ENCODE measurements at places on chromosomes 7 and 10.
A peak's percentile ranks its signal among the peaks of the same experiment; 100 is the strongest.

GRCh38 chr10:35870665-35871310 lies 228.7 kb upstream of the FZD8 start:
- DNase-seq: no peak

DNA sequence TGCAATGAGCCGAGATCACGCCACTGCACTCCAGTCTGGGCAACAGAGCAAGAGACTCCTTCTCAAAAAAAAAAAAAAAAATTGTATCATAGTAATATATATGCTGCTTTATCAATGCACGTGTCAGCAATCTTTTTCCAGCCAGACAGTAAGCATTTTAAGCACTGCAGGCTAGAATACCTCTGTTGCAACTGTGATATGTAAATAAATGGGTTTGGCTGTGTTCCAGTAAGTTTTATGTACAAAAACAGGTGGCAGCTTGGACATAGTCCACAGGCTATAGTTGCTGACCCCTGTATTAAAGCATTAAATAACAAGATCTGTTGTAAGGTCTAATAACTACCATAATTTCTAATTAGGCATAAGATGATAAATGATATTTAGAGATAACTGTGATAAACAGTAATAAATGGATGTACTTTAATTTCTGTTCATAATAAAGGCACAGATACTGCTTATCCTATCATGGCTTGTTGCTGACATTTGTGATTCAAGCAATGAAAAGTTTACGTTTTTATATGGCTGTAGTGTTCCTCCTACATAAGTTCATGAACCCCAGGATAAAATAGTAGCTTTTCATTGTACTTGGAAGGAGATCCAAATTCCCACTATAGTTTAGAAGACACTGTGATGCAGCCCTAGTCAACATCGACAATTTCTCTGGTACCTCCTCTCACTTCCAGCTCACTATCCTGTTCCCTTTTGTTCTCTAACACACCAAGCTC lies 161.4 kb downstream of the ELMO1 start:
- no peak for DNase-seq

- no peak for DNase-seq
Observed at GRCh38 chr7:151999424-152000090, 25.9 kb upstream of the GALNT11 start.

GRCh38 chr7:3712841-3713240 lies 411.8 kb downstream of the SDK1 start:
- DNase-seq: no peak

- DNase-seq: no peak
Observed at GRCh38 chr7:96669812-96670211, 39.8 kb downstream of the SEM1 start.

- no peak for DNase-seq
Observed at GRCh38 chr7:155336812-155337602, 39.3 kb downstream of the INSIG1 start.

- no peak for DNase-seq
Observed at GRCh38 chr10:73263693-73264347, 11.4 kb upstream of the MRPS16 start.

- no peak for DNase-seq
Observed at GRCh38 chr10:104117839-104118323, 4.1 kb upstream of the SFR1 start.

GRCh38 chr7:17988141-17988540 lies 39.5 kb downstream of the PRPS1L1 start:
- DNase-seq: no peak

- no peak for DNase-seq
Observed at GRCh38 chr10:8088504-8088903, 34.0 kb downstream of the GATA3 start.

GRCh38 chr7:86814661-86815379 lies 171.1 kb downstream of the GRM3 start:
- no peak for DNase-seq

DNA sequence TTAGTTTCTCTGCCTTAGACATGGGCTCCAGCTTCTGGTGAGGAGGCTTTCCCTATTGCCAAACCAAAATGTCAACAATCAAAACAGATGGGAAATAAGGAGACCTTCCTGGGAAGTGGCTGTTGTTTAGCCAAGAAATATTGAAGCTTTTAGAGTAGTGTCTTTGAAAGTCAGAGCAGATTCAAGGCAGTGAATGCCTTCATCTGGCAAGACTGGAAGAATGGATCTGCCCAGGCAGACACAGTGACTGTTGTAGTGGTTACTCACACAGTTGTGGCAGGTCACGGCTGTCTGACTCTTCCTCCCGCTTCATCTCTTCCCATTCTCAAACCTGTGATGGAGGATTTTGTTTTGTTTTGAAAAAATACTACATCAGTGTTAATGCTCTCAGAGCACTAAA lies 154.1 kb upstream of the ADO start:
- DNase-seq: no peak

GRCh38 chr10:84537447-84537931 lies 209.1 kb downstream of the CCSER2 start:
- peak; percentile 16 for DNase-seq

GRCh38 chr7:22542669-22543068 lies 42.7 kb upstream of the STEAP1B start:
- no peak for DNase-seq

- no peak for DNase-seq
Observed at GRCh38 chr7:36153571-36154097, 580 bp downstream of the EEPD1 start.

DNA sequence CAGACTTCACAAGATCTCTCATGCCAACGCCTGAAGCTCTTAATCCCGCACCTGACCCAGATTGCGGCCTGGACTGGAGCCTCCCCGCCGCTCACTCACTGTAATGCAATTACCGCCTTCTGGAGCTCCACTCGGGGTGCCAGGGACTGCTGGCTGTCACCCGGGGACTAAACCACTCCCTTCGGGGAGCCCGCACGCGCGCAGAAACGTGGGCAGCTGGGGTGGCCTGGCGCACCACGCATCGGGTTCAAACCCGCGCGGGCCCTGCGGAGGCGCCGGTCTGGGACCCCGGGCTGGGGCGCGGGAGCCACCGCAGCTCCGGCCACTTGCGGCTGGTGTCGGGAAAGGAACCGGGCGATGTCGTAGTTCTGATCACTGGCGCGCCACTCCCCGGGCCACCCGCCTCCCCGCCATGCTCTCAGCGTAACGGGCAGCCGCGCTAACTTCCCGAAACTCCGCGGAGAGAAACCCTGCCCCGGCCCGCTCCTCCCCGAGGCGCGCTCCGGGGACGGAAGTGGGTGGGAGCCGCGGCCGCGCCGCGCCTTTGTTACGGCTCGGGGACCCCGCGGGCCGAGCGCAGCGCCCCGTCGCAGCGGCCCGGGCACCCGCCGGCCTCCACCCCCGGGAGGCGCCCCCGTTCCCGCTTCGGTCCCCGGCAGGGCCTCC lies 100.3 kb upstream of the SVIL start:
- DNase-seq: peak; percentile 16

GRCh38 chr10:66627156-66627555 lies 298.7 kb upstream of the LRRTM3 start:
- DNase-seq: no peak

DNA sequence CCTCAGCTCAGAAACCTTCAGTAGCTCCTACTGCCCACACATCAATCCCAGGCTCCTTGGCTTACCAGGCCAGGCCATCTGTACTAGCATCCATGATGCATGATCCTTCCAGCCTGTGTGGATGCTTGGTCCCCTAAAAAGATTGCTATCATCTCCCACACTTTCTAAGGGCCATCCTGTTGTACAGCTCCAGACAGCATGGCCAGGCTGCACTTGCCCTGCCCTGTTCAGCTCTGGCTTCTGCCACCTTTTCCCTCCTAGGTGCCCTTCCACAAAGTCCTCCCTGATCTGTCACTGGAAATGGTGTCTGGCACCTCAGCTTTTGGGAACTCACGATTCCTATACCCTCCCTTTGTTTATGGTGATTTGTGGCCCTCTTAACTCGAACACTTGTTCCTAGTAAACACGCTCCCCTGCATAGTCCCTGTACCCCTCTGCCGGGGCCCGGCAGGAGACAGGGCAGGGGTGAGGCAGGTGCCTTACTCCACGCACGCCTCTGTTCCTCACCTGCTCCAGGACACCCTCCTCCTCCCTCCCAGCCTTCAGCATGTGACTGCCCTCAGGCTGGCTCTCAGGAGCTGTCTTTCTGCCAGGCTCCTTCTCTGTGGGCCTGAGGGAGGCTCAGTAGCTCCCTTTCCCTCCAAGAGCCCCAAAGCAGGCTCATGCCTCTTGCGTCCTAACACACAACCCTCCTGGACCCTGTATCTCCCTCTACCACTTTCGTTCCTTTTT lies 71.8 kb downstream of the CDH23 start:
- no peak for DNase-seq

- DNase-seq: peak; percentile 1
Observed at GRCh38 chr7:13262929-13263530, 575.6 kb downstream of the ARL4A start.

GRCh38 chr7:156607332-156608172 lies 33.0 kb upstream of the RNF32 start:
- DNase-seq: no peak

DNA sequence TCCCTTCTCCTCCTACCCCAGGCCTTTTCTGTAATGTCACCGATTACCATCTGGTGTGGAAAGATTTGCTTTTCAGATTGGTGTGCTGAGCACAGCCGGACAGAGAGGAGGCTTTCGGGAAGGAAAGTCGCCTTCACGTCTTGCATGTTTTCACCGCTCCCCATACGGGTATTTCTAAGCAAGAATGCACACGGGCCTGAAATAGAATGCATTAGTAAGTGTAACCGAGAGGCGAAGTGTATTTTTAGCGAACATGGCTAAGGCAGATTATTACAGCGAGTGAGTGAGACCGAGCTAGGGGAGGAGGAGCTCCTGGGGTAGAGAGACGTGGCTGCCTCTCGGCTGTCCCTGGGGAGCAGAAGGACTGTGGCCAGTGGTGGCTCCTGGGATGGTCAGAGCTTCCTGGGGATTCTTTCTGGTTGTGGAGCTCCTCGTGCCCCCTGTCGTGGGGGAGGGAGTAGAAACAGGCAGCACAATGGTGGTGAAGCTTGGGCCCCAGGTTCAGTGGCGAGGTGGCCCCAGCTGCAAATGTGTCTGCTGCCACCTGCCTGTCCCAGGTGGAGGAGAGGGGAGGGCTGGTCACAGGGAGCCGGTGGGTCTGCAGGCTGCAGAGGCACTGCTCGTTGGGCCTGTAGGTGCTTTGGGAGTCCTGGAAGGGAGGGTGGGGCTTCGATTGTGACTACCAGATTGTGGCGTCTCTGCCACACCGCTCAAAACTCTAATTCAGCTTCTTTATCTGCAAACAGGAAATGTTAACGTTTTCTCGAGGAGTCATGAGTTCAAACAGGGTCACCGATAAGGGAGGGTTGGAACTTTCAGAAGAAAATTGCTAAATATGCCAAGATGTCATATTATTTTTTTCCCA lies 135.8 kb downstream of the CAMK1D start:
- no peak for DNase-seq

GRCh38 chr10:62112300-62112699 lies 156.3 kb downstream of the RTKN2 start:
- DNase-seq: no peak
